ENCODE measurements at places on chromosomes 12 and 14.

DNA sequence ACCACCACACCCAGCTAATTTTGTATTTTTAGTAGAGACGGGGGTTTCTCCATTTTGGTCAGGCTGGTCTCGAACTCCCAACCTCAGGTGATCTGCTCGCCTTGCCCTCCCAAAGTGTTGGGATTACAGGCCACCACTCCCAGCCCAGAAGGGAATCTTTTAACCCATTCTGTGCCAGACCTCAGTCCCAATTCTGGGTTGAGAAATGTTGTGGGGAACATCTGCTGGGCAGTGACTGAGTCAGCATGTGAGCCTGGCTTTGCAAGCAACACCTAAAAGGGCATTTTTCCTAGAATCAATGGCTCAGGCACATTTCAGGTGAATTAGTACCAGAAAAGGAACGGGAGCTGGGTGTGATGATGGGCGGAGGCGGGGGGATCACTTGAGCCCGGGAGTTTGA, 7.6 kb upstream of the SPATS2 start:
- DNase-seq = no peak

GRCh38 chr12:15088105-15088504, 115.3 kb downstream of the PDE6H start:
- DNase-seq = no peak

DNA sequence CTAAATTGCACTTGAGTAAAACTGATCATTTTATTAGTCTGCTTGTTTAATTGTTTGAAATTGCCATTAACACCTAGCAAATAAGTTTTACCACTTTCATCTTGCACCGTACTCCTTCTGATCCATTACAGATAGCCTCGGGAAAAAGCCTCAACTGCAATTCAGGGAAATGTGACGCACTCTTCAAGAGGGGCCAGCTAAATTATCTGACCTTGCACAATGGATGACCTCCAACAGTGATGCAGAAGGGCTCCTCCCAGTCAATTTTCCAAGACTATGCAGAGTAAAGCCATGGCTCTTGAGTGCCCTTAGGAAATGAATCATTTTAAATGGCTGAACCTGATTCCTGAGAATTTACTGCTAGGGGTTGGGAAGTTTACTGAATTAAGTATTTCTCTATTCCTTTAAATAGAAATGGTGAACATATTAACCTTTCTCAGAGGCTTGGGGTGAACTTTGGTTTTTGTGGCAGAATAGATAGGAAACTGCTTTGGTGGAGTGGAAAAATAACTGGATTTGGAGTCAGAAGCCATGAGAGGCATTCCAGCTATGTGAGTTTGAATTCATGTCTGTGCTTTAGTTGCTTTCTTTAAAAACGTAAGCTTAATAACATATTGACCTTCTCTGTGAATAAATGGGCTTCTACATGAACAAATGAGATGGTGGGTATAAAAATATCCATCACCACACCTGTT, 64.8 kb upstream of the OVCH1 start:
- DNase-seq = no peak

DNA sequence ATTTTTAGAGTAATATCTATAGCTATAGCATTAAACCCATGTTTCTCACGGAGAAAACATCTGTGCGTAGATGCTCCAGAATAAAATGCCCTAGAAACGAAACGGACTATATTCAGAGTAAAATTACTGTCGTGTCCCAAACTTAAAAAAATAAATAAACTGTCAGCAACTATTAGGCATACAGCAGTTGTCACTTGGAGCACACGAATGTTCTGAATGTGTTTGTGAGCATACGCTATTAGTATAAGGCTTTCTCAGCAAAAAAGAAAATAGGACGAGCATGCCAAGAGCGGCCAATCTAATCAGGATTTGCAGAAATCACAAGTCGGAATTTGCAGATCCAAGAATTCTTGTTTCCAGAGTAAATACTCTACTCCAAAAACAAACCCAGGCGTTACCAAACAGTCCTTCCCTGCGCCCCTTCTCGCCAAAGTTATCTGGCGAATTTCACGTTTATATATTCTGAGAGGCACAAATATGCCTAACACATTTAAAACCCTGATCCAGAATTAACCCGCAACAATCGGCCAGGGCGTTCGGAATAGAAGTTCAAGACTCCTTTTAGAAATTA, 836 bp downstream of the PTPN21 start:
- DNase-seq = peak; percentile 41

All from left kidney (tissue), 8 donors.